Endothelial cell of umbilical vein (primary cell): ENCODE measurements at places on chromosomes 6 and 20. TPM values are rescaled to one million over a fixed set of nuclear protein-coding genes. Genes with fewer than 3 reads are reported as not detected.

DNA sequence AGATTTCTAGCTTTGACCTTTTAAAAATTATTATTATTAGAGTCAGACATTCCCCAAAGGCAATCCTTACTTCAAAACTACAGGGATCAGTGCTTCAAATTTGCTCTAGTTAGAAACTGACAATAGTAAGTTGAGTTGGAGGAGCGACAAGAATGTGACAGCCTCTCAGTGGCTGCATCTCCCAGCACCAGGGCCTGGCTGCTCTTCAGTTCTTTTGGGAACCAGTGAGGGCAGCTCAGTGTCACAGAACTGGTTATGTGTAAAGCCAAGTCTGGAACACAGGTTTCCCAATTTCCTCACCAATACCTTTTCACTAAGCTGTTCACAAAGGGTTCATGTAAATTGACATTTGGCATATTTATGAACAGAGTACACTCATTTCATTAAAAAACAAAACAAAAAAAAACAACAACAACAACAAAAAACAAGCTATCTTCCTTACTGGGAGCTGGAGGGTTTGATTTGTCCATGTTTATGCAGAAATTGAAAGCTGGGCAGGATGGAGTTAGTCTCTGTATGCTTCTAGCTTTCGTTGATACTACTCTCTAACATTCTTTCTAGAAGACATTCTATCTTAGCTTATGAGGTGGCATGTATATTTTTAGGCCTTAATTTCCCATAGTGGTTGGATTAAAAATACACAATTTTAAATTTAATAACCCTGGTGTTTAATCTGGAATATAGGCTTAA lies 95.0 kb downstream of the SAMD5 start:
- no peak for DNase-seq

CCN6 gene
- total RNA-seq = not detected in 2 replicates

GRCh38 chr6:136345145-136345544 lies 55.5 kb upstream of the BCLAF1 start:
- no peak for DNase-seq

- DNase-seq = no peak
Measured at GRCh38 chr6:122323361-122323760, 76.1 kb upstream of the HSF2 start.

- no peak for DNase-seq
Measured at GRCh38 chr20:44350567-44350966, 4.9 kb upstream of the HNF4A start.

STMND1 gene
- not detected in 2 replicates for total RNA-seq
